ENCODE measurements at places on chromosomes 3 and 15.

DNA sequence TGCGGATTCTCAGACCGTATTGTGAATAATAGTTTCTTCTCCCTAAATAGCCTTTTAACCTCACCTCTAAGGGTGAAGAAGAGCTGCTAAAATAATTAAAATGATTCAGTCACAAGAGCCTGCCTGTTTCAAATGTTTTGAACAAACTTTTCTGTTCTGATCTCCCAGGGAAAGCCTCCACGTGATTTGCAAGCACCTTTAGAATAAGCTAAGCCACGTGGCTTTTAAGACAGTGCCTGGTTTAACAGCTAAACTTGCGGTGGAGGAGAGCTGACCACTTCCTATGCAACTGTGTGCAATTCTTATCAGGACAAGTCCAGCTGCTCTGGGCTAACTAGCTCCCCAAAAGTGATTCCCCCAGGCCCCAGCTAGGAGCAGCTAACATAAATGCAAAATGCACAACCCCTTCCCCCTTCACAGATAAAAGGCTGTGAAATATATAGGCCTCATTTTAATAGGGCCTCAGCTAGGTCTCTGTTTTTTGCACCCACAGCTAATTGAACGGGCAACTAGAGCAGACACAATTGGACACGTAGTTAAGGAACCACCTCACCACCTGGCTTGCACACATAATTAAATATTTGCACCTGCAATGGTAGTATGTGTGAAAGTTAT is 401.2 kb upstream of the NR2F2 start:
- no peak for DNase-seq

DNA sequence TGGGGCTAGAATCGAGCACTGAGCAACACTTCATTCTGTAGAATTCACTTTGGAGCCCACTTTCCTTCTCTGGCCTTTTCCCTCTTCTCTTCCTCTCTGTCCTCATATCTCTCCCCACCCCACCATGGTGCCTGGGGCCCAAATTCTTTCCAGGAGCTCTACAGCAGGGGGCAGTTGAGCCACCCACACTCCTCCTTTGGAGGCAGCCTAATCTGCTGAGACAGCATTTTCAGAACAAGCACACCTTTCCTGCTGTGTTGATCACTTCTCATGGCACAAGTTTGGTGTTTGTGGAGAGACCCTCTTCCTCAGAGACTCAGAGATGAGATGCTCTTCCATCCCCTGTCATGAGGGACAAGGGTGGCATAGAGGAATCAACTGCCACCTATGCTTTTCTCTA is 52.0 kb upstream of the PRR23C start:
- no peak for DNase-seq

GRCh38 chr3:101946906-101947305 is 97.6 kb downstream of the NFKBIZ start:
- no peak for DNase-seq

DNA sequence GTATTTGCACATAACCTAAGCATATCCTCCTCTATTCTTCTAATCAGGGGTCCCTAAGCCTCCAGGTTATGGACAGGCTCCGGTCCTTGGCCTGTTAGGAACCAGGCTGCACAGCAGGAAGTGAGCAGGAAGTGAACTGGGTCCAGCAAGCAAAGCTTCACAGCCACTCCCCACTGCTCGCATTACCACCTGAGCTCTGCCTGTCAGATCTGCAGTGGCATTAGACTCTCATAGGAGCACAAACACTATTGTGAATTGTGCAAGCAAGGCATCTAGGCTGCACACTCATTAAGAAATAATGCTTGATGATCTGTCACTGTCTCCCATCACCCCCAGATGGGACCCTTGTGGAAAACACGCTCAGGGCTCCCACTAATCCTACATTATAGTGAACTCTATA is 9.8 kb downstream of the MSL2 start:
- DNase-seq, result no peak

- no peak for DNase-seq
These were observed 13.5 kb downstream of the CCDC80 start for GRCh38 chr3:112627419-112627818.

GRCh38 chr15:63436872-63437375 is 55.3 kb upstream of the CA12 start:
- DNase-seq, result peak; percentile 81

GRCh38 chr3:192745150-192745549 is 17.8 kb upstream of the FGF12 start:
- no peak for DNase-seq

- DNase-seq, result no peak
These were observed 147.5 kb upstream of the THBS1 start for GRCh38 chr15:39433376-39433775.

DNA sequence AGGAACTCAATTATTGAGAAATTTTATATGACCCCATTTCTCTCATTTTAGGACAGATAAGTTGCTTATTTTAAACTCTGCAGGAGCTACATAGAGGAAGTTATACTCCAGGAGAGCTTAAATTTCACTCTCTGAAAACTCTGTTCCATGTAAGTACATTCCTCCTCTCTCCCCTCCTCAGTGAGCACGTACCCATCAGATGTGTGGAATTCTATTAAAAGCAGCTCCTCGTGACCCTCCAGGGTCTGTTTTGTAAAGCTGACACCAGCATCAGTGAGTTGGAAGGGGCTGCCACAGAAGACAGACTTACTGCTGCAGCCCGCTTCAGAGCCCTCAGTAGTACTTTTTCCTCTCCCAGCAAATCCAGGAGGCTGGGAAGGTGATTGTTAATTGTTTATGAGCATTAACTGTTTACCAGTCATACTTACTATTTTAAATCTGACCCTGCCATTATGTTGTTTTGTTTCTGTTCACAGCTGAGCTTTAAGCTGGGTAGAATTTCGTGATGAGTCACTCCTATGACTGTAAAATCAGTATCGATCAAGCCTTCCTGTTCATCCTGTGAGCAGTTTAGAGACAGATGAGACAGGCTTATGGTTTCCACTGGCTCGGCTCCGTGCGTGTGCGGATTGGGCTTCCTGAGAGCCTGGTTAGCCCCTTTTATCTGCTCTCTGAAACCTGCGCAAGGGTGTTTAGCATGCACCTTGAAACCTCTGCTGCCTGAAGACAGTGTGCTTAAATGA is 20.4 kb downstream of the IGF1R start:
- DNase-seq, result no peak

DNA sequence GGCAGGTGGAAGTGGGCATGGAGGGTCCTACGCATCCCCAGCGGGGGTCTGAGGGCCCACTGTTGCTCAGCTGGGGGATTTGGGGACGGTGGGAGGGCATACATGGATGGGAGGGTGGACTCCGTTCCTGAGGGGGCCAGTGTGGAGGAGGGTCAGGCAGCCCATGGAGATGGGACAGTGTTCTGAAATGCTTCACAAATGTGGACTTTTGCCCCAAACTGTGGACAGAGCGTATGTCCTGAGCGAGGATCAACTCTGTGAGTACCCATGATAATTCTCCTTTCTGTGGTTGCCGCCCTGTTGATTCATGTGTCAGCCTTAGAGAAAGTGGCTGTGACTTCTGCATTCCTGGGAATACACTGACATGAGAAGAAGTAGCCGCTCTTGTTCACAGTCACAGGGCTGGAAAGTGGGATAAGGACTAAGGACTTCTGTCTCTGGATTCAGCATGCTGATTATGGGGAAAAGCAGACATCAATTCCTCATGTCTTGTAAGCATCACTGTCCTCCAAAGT is 33.4 kb downstream of the SMAD3 start:
- no peak for DNase-seq

GRCh38 chr3:64023861-64024223 is 548 bp upstream of the PSMD6 start:
- DNase-seq, result no peak

DNA sequence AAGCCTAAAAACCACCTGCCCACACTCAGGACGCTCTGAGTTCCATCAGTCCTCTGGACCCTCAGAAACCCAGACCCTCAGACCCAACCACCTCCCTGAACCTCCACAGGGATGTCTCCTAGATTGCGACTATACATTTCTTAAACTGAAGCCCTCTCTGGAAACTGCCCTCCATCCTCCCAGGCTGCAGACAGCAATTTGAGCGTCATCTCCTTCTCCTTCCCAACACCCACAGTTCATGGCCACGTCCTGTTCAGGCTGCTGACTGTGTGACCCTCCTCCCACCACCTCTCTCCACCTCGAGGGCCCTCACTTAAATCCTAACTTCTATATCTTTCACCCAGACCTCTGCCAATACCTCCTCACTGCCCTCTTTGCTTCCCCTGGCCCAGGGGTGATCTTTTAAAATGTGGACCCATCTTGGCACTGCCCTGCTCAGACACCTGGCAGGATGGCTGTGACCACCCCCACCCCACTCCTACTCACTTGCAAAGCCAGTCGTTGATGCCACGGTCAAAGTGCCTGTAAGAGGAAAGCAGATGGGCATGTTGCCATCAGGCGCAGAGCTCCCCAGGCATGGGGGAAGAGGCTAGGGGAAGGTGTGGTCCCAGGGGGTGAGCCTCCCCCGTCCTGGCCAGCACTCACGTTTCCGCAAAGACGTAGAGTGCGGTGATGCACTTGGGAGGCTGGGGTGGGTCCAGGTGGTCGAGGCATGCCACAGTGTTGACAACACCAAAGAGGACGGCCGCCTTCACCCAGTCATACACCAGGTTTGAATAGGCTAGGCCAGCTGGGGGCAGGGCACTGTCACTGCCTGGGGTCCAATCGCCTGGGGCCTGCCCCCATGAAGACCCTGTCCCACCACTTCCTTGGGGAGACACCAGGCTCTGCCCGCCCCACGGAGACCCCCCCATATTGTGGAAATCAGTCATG is 6.0 kb downstream of the HHATL start:
- DNase-seq, result no peak

DNA sequence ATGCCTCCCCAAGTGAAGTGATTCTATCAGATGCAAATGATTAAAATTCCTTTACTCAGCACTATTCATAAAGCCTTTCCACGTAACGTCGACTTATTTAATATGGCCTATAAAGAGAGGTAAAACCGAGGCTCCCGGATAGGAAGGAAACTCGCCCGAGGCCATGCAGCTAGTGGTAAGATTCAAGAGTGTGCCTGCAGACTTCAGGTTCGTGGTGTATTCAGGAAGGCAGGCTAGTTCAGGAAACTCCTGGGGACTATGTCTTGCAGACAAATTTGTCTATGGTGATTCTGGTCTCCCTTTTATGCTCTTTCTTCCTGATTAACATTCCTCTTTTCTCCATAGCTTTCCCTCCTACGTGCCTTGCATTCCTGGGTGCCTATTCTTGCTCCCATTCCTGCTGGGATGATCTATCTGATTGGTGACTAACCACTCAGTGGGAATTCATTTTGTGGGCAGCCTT is 150.7 kb downstream of the SST start:
- no peak for DNase-seq

DNA sequence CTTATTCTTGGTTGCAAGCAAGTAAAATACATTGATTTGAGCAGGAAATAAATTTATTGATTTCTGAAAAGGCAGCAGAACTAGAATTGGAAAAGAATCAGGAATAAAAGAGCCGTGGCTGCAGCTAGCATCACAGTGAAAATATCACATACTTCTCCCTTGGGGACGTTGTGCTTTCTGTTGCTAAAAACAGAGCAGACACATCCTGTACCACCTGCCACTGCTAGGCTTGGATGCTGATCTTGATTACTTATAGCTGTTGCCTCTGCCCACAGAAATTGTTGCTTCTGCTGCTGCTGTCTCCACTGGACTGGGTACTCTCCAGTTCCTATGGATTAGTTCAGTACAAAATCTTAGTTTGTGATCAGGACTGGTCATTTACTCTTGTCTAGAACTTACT is 283.8 kb downstream of the C3orf38 start:
- no peak for DNase-seq

- DNase-seq, result no peak
These were observed 18.6 kb downstream of the NMD3 start for GRCh38 chr3:161239700-161240099.

- DNase-seq, result no peak
These were observed 53.2 kb downstream of the SLTM start for GRCh38 chr15:58880320-58880719.

GRCh38 chr3:127951276-127951675 is 36.2 kb downstream of the KBTBD12 start:
- DNase-seq, result no peak

DNA sequence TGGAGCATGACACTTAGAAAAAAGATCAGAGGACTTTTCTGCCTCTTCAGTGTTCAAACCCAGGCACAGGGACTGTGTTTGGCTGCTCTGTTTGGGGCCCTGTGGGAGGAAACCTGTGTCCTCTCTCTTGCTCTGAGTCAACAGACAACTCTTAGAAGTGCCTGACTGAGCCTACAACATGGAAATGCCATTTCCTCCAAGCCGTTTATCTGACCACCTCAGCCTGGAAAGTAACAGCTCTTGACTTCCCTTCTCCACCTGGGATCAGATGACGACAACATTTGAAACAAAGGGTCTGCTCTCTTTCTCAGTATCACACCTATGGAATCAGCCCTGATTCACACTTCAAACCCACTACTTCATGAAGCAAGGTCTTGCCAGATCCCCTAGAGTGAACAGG is 91.3 kb upstream of the CTDSPL start:
- DNase-seq, result no peak

GRCh38 chr3:147618691-147619090 is 209.5 kb downstream of the ZIC1 start:
- DNase-seq, result no peak

DNA sequence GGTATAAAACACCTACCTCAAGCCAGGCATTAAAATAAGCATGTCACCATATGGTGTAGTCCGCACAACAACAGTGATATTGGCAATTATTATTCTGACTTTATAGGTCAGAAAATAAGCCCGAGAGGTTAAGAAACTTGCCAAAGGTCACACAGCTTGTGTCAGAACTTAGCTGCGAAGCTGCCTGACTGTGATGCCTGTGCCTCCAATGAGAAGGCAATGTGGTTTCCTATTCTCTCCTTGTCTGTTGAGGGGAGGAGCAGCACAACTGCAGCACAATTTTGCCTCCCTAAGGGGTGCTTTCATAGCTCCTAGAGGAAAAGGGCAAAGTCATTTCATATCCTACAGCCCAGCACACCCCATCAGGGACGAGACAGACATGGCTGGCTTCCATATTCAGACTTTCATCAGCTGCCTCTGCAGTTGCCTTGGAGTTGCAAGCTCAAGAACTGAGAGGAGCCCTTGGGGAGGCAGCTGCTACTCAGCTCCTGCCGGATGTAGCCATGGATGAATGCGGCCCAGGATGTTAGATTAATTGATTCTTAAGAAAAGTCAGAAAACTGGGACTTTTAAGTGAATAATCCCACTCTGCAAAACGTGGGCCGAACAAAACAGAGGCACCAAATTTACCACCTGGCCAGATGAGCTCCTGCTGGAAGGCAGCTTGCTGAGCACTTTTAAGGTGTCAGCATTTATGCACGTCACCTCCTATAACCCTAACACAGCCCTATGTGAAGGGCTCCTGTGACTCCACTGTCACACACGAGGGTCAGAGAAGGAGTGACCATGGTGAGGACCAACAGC is 38.5 kb downstream of the MYO5C start:
- DNase-seq, result no peak

DNA sequence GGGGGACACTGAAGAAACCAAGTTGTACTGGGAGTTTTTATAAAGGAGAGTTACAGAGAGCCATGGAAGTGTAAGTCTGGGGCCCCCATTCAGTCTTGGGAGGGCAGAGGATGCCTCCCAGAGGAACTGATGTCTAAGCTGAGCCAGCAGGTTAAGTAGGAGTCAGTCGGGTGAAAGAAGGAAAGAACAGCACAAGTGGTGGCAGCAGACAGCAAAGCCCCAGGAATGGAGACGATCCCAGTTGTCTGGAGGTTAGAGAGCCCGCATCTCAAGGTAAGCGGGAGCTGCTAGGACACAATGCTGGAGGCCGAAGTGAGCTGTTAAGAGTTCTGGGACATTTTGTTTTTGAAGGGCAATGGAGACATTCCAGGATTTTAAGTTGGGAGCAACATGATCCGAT is 88.8 kb downstream of the TAMM41 start:
- DNase-seq, result no peak

- DNase-seq, result no peak
These were observed 17.5 kb upstream of the P2RY1 start for GRCh38 chr3:152817400-152817799.

Measured in prostate gland (tissue), 2 donors.